CD4-positive, alpha-beta T cell treated with Interleukin-6 at 100 ng/mL for 8 hours (primary cell): ENCODE measurements at places on chromosomes 7 and 10.
A peak's percentile ranks its signal among the peaks of the same experiment; 100 is the strongest.

DNA sequence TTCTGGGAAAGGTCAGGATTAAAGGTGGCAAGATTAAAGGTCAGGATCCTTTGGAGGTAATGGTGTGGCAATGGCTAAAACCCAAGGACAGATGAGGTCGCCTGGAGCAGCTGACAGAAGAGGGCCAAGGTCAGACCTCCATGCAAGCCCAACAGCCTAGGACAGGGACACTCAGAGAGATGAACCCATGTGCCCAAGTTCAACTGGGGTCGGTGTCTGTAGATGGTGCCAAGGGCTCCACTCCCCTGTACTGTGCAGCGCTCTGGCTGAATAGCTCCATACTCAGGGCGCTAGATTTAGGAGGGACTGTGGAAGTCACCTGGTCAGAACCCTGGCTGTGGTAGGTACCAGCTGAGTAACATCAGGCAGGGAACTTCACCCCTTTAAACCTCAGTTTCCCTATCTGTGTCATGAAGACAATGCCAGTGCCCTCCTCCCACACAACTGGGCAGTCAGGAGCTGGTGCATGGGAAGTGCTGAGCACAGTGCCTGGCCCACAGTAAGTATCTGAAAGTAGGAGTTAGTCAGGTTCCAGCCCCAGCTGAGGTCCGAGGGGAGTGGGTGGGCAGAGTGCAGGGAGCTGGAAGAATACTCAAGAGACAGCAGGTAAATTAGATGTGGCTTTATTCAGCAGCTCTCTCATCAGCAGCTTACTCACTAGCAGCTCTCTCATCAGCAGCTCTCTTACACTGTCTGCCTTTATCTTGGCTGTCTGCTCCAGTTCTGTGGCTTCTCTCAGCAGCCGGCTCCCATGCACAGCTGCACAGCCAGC lies 327.1 kb downstream of the GLRX3 start:
- DNase-seq, result no peak

- no peak for DNase-seq
Observed at GRCh38 chr7:4607311-4607729, 74.8 kb upstream of the FOXK1 start.

DNA sequence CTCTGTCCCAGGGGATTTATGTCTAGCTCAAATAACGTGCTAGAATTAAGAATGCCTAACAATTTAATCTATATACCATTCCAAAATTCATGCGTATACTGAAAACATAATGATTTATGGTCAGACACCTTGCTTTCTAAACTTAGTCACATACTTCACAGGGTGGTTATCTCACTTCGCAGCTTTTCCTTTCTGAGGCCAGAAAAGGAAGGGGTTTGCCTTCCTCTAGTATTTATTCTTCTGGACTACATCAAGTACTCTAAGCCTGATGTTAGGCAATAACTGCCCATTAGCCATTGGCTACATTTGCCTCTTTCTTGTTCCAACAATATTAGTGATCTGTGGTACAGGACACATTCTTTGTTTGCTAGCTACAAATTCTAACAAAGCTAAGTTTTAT lies 72.6 kb upstream of the FHIP2A start:
- DNase-seq, result no peak

- DNase-seq, result no peak
Observed at GRCh38 chr7:89042940-89043339, 247.4 kb upstream of the TEX47 start.

DNA sequence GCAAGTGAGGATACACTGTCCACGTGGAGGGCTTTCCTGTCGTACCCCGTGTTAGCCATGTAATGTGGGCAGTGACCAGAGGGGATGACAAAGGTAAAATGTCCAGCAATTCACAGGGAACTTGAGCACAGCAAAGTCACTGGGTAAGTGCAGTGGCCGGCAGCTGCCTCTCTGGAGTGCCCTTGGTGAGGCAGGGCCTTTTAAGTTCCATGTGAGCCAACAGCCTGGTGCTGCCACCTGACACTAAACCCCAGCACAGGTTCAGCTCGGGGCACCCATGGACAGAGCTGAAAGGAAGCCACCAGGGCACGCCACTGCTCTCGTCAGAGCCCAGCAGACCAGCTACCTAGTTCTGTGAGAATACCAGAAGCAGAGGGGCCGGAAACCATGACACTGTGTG lies 168.3 kb downstream of the PRKAG2 start:
- DNase-seq, result no peak

GRCh38 chr7:45687721-45688120 lies 113.6 kb downstream of the ADCY1 start:
- no peak for DNase-seq

GRCh38 chr7:111312966-111313365 lies 222.0 kb downstream of the LRRN3 start:
- DNase-seq, result no peak

GRCh38 chr10:12350925-12351324 lies 1.6 kb downstream of the CAMK1D start:
- no peak for DNase-seq

DNA sequence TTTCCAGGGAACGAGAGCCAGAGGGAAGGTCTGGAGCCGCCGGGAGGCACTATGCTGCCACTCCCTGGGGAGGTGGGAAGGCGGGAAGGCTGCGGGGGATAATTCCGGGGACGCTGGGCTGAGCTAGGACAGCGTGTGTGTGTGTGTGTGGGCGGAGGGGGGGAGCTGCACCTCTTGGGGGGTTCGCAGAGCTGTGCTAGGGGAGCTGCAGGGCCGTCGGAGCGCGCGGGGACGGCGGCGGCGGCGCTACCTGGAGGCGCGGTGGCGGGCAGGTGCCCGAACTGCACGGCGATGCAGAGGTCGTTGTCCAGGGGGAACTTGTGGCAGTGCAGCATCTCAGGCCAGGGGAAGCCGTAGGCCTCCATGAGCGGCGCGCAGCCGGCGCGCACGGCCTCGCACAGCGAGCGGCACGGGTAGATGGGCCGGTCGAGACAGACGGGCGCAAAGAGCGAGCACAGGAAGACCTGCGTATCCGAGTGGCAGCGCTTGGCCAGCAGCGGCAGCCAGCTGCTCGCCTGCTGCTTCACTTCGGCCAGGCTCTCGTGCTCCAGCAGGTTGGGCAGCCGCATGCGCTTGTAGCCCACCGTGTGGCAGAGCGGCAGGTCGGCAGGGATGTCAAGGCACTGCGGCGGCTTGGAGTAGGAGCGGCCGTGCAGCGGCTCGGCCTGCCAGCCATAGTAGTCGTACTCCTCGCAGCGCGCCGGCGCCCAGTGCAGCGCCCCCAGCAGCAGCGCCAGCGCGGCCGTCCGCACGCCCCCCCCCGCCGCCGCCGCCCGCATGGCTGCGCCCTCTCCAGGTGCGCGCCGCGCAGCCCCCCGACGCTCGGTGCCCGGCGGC lies 526 bp downstream of the SFRP5 start:
- DNase-seq, result no peak

DNA sequence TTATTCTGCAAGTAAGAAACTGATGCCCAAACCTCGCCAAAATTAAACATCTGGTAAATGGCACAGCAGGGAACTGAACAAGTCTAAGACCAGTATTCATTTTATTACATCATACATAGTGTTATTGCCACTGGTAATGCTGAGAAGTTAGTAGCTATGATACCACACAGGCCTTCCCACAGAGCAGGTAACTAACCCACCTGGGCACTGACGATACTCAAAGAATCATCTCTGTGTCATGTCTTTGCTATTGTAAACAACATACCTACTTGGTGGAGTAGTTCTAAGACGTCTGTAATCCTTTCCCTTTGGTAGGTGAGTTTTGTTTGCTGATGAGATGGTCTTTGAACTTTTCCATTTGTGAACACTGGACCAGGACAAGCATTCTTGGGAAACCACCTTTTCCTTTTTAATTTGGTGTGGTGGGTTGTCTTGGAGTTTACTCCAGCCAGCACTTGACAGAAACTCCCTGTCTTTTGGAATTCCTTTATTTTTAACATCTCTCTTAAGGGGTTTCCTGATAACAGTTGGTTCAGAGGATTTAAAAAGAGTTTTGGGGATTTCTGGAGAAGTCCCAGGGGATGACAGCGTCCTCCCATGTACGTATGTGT lies 40.9 kb downstream of the PDSS1 start:
- DNase-seq, result no peak

DNA sequence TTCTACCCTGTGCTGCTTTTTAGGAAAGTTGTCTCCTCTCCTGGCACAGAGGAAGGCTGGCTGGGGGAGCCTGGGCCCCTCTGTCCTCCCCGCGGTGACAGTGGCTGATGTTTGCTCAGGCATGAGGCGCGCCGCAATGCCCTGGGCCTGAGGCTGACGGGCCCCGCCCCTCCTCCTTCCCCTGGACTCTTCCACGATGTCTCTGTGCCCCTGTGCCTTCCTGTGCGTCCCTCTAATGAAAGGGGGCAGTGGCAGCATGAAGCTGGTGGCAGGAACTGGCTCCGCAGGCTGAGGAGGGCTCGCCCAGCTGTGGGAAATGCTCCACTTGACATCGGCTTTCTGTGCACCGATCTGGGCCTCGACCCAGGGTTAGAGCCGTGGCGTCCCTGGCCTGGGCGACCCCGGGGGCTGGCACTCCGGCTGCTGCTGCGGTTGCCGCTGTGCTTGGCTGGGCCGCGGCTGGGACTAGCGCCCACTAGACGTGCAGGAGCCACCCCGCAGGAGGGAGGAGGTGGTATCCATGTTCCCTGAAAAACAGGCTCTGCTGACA lies 67.9 kb downstream of the ZNF680 start:
- no peak for DNase-seq

- no peak for DNase-seq
Observed at GRCh38 chr10:131006458-131007256, 304.9 kb downstream of the TCERG1L start.

GRCh38 chr7:80665526-80665925 lies 27.1 kb downstream of the CD36 start:
- no peak for DNase-seq

- DNase-seq, result no peak
Observed at GRCh38 chr7:73512018-73512780, 9.9 kb downstream of the BAZ1B start.

GRCh38 chr7:75762350-75762917 lies 9.6 kb downstream of the CCL26 start:
- DNase-seq, result peak; percentile 41

GRCh38 chr7:151863386-151864079 lies 13.4 kb downstream of the PRKAG2 start:
- DNase-seq, result no peak

GRCh38 chr10:97925308-97925938 lies 75.8 kb downstream of the GOLGA7B start:
- no peak for DNase-seq
